Substantia nigra (tissue), 51 donors: ENCODE measurements at places on chromosomes 1 and 21.

DNA sequence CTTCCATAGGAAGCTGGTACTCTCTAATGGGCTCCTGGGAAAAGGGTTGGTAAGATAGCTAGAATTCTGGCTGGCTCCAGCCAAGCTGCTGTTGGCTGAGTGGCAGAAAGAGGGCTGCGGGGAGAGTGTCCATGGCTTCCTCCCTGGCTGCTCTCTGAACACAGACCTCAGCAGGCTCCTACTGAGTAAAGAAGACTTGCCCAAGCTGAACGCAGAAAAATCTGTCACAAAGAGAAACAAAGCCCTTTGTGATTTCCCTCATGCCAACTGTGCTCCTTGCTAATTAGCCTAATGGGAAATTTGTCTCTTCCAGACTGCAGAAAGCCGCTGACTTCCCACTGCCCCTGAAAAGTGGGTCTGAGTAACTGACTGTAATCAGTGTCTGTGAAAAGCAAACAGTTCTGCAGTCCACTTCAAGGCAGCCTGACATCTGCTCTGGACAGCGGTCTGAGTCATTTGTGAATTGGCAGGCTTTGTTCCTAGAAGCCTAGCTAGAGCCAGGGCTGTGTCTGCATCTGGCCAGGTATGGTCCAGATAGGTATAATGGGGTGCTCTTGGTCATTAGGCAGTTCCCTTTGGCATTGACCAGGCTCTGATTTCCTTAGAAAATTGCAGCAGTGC lies 282.8 kb downstream of the ZNF648 start:
- DNase-seq: no peak

- DNase-seq: no peak
Observed at GRCh38 chr1:248622570-248623001, 12.3 kb downstream of the OR2T11 start.

- DNase-seq: no peak
Observed at GRCh38 chr21:46168659-46169386, 13.4 kb upstream of the FTCD start.

- DNase-seq: no peak
Observed at GRCh38 chr1:88946861-88947260, 45.6 kb downstream of the KYAT3 start.

- no peak for DNase-seq
Observed at GRCh38 chr21:38467911-38468310, 30.4 kb downstream of the ERG start.
